NCI-H510A (cell line): ENCODE measurements at places on chromosomes 2 and 18.

DNA sequence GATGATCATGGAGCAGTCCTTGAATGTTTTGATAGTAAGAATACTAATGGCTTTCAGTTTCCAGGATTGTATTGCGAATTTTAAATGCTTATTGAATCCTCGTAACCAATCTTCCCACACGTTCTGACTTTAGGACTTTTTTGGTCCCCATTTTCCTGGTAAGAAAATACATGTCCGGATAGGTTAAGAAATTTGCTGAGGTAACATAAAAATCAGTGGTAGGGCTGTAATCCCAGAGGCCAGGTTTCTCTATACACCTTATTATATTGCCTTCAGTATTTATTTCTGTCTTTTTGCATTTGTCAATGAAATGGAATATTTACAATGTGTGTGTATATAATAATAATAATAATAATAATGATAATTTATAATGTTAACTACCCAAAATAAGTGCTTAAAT lies 603.2 kb downstream of the TMEM182 start:
- DNase-seq = no peak

- no peak for DNase-seq
These were observed 48.6 kb downstream of the KLHL14 start for GRCh38 chr18:32724071-32724749.

DNA sequence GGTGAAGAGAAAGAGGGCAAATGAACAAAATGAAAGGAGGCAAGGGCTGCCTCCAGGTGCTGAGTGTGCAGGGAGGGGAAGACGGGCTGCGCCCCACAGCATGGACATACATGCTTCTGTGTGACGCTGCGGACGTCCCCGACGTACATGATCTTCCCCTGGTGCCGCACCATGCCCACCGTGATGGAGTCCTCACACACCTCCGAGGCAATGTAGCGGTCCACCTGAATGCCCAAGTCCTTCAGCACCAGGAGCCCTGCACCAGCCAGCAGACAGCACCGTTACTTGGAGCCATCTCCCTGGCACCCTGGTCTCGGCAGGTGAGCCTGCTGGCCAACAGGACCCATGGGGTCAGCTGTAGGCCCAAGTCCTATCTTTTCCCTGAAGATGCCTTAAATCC lies 73.1 kb upstream of the POMC start:
- DNase-seq = no peak

- no peak for DNase-seq
These were observed 3.7 kb downstream of the SIGLEC15 start for GRCh38 chr18:45828917-45829811.

DNA sequence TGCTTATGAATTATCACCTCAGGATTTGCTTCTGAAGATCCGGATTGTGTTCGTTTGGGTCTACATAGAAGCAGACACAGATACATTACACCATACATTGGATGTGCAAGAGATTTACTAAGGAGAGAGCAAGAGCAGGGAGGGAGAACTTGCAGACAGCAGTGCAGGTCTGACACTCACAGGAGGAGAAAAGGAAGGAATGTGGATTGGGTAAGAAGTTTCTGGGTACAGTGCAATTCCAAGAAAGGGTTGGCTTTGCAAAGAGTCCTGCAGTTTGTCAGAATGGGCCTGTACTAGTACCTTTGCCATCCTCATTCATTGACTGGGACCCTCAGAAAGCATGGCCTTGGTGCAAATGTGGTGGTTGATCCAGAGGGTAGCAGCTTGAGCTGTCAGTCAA lies 4.8 kb upstream of the THOC1 start:
- DNase-seq = no peak

- no peak for DNase-seq
These were observed 152.9 kb downstream of the MGAT5 start for GRCh38 chr2:134406736-134407135.

DNA sequence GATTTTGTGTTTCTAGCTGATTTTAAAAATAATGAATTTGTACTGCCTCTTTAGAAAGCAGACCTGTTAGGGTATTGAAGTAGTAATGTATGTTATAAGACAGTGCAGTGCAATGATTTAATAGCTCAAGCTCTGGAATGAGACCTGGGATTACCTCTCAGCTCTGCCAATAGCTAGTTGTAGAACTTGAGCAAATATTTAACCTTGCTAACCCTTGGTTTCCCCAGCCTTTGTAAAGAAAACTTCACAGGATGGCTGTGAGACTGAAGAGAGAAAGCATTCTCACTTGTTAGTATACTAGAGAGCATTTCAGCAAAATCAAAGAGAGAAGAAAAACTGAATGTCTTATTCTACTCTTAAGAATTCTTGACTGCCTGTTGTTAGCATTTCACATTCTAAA lies 293.9 kb downstream of the KIAA1328 start:
- no peak for DNase-seq

DNA sequence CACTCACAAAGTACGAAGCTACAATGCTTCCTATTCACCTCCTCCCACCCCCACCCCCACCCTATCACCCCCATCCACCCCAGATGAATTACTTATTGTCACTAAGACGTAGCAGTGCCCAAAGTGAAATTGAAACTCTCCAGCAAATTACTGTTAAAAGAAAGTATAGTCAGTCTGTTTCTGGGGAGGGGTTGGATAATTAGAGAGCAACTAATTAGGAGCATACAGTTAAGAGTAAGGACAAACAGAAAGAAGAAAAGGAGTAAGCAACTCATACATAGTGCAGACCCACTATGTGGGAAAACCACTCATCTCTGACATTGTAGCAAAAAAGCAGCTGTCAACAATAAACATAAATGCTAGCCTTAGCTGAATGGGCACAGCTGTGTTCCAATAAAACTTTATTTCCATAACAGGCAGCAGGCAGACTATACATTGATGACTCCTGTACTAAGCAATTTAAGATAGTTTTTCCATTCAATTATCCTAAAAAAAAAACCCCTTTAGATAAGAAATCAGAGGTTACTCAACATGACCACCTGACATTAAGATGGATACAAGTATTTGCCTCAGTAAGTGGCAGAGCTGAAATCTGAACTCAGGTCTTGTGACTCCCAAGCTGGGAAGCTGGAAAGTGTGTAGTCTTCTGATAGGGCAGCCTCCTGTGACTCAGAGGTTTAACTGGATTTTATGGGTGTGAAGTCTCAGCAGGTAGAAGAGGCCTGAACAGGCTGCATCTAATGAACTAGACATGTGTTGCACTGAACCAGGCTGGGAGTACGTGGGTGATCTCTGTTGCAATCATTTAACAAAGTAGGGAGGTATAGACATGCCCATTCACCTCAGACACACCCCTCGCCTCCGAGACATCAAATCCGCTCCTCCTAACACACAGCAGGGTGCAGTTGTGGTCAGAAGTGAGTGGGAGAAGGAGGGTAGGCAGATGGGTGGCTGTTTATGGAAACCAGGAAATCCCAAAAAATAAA lies 171.8 kb upstream of the KLF7 start:
- no peak for DNase-seq

DNA sequence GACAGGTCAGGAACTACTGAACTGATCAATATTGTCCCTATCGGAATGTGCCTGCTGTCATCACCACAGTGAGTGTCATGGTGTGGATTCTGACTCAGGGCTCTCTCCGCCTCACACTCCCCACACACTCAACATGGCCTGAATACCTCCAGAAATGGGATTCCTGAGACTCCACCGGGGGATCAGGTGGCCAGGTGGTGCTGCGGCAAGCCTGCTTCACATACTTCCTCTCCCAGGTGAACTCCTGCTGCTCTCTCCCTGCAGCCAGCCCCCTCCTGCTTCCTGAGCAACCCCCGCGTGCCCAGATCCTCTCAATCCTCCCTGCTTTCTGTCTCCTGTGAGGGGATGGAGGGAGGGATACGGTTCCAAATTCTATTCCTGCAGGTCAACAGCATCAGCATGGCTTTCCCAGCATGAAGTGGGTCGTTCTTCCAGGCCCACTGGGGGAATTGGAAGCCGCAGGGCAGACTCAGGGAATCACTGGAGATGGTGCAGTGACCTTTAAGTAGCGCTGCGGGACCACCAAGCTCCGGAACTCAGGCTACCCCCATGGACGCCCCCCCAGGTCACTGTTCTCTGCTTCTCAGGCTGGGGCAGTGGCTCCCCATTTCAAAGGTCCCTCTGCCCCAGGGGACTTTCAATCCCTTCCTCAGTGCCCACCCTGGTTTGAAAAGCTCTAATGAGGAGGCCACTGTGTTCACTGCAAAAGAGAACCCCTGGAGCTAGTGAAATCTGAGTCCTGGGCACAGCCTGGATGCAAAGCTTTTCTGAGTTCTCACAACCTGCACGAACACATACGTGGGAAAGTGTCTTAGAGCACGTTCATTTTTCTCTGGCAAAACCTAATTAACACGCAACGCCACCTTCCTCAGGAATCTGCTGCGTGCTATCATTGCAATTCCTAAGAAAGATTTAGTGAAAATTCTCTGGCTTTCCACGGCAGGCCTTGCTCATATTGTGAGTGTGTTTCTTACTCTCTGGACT lies 168.4 kb downstream of the ZFP36L2 start:
- no peak for DNase-seq

DNA sequence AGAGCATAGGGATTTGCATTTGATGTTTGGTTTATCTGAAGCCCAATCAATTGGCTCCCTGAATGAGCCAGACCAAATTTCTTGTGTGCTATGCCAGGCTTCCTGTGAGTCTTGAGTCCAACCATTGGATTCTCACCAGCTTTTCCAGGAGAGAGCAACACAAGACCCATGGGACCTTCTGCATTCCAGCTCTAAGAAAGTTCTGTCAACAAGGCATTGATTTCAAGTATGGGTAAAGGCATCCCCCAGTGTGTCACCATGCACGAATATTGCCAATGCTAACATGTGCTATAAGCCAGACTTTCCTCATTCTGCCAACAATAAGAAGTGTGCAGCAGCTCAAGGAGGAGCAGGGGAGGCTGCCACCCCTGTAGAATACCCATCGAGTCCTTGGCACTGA lies 266.6 kb downstream of the ETAA1 start:
- DNase-seq = no peak

DNA sequence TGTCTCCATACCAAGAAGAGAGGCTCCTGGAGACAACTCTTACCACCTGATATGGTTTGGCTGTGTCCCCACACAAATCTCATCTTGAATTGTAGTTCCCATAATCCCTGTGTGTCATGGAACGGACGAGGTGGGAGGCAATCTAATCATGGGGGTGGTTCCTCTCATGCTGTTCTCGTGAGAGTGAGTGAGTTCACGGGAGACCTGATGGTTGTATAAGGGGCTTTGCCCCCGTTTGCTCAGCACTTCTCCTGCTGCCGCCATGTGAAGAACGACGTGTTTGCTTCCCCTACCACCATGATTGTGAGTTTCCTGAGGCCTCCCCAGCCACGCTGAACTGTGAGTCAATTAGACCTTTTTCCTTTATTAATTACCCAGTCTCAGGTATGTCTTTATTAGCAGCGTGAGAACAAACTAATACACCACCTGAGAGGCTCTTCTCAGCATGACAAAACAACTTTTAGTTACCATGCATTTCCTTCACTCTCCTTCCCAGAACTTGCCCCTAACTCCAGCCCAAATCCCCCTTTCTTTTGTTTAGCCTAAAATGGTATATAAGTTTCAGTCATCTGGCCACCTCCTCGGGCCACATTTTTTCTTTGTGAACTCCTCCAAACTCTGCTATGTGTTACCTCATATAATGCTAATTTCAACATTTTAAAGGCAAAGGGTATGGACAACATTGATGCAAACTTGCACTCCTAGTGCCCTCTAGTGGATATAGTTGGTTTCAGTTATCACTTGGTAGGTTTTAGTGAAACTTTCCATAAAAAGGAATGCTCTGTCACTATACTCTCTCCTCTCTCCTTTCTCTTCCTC lies 58.6 kb upstream of the SLC25A52 start:
- peak; percentile 26 for DNase-seq

GRCh38 chr2:29130295-29130694 lies 15.1 kb downstream of the CLIP4 start:
- DNase-seq = no peak

DNA sequence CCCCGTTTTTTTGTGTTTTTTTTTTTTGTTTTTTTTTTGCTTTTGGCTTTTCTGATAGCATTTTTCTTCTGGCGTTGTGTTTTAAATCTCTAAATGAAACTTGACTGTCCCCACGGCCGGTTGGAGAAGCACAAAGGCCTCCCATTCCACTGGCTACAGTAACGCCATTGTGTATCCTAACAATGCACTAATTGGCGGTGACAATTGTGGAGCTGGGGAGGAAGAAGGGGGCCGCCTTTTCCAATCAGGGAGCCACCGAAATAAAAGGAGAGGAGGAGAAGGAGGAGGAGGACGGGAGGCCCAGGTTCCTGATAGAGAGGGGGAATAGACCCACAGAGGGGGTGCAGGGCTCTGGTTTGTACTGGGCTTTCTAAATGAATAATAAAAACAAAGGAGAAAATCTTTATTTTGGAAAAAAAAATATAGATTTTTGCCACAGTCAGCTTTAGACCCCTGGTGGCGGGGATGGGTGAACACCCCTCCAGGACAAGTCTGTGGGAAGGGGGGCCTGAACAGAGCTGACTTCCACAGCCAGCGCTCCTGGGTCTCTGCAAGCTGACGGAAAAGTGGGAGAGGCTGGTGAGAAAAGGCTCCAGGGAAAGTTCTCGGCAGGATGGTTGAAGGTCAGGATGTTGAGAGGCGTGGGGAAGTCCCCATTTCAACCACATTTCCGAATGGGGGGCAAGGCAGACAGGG lies 43.7 kb upstream of the FZD5 start:
- no peak for DNase-seq

GRCh38 chr2:63891488-63892030 lies 49.9 kb downstream of the UGP2 start:
- DNase-seq = no peak

DNA sequence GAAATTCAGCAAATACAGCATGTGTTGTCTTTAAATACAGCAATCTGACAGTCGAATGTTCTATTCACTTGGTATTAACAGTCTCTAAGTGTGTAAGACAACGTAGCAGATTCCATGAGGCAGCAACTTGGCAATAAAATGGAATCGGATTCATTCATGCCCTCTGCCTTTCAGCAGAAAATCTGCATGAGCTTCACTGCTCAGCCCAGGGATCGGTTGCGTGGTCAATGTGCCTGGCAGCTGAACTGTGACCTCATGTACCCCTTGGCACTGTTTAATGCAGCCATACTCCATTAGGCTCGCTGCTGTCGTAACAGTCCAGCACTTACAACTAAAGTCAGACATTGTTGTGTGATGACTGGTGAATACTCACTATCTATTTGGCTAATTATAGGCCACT lies 17.7 kb upstream of the RGPD4 start:
- DNase-seq = no peak

GRCh38 chr2:73910873-73911547 lies 15.7 kb upstream of the DGUOK start:
- DNase-seq = no peak

DNA sequence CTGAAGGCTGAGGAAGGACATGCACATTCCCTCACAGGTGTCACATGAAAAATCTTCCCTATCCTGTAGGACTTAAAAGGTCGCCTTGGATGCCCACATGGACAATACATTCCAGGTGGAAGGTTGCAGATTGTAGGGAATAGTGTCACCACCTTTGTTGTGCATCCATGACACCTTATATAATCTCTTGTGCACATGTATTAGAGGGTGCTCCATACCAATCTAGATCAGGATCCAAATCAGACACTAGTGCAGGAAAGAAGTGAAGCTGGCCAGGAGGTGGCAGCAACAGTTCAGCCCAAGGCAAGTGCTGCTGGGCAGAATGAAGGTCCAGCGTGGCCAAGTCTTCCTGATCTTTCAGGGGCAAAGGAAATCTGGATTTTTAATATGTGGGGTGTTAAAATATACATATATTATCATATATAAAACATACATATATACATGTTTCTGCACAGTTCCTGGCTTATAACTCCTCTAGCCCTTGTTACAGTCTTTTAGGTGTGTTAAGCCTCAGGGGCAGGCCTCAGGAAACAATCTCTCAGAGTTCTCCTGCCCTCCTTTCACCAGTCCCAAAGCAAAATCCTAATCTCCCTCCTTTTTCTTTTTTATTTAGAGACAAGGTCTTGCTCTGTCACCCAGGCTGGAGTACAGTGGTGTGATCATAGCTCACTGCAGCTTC lies 16.6 kb downstream of the NIF3L1 start:
- peak; percentile 46 for DNase-seq

- DNase-seq = no peak
These were observed 87.3 kb downstream of the WDSUB1 start for GRCh38 chr2:159199236-159199635.
